ENCODE measurements at places on chromosomes 3 and 15. TPM values are rescaled to one million over a fixed set of nuclear protein-coding genes. Genes with fewer than 3 reads are reported as not detected.

TOP2B gene
- total RNA-seq: 52.9 TPM

CERS3 gene
- not detected for total RNA-seq

C3orf49 gene
- total RNA-seq: not detected

DNA sequence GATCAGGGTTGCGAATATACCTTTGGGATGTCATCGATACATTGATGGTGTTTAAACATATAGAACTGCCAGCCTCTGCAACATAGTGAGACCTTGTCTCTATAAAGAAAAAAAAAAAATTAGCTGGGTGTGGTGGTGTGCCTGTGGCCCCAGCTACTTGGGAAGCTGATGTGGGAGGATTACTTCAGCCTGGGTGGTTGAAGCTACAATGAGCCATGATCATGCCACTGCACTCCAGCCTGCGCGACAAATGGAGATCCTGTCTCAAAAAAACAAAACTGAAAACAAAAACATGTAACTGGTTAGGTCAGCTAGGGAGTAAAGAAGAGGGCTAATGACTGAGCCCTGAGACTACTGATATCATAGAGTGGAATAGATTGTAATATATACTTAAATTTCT is 30.7 kb upstream of the MGA start:
- no peaks in the 10 kb centered on the region for H3K4me1 ChIP-seq
- no peaks in the 10 kb centered on the region for H3K36me3 ChIP-seq
- no peaks in the 10 kb centered on the region for H3K27me3 ChIP-seq
- H3K4me3 ChIP-seq: no peak overlapping the region
- no peak for DNase-seq
- no peak overlapping the region for H3K27ac ChIP-seq

GRCh38 chr3:140270329-140270728 is 335.3 kb downstream of the CLSTN2 start:
- no peak for DNase-seq
- H3K27ac ChIP-seq: no peak overlapping the region
- H3K4me3 ChIP-seq: no peak overlapping the region

DNA sequence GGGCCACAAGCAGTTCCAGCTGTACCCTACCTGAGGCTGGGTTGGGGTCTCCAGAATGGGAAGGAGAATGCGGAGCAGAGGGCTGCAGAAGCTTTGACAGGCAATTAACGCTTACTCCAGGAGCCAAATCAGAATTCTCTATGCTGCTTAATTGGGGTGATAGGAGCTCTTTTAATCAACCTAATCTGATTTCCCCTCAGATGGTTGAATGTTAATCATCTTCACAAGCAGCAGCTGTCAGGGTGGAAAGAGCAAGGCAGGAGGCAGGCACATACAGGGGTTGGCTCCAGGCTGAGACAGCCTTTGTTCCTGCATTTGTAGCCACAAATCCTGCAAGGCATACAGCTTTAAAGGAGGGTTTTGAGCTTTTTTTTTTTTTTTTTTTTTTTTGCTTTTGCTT is 2.6 kb downstream of the CILP start:
- DNase-seq: no peak
- no peaks in the 10 kb centered on the region for H3K27me3 ChIP-seq
- no peak overlapping the region for H3K4me3 ChIP-seq
- H3K4me1 ChIP-seq: no peaks in the 10 kb centered on the region

- H3K27ac ChIP-seq: no peak overlapping the region
- no peak overlapping the region for H3K4me3 ChIP-seq
- no peaks in the 10 kb centered on the region for H3K36me3 ChIP-seq
- H3K4me1 ChIP-seq: peaks cover 19% of the 10 kb centered on the region
- no peaks in the 10 kb centered on the region for H3K27me3 ChIP-seq
- DNase-seq: no peak
These were observed 3.2 kb upstream of the DHX30 start for GRCh38 chr3:47799733-47800132.

DNA sequence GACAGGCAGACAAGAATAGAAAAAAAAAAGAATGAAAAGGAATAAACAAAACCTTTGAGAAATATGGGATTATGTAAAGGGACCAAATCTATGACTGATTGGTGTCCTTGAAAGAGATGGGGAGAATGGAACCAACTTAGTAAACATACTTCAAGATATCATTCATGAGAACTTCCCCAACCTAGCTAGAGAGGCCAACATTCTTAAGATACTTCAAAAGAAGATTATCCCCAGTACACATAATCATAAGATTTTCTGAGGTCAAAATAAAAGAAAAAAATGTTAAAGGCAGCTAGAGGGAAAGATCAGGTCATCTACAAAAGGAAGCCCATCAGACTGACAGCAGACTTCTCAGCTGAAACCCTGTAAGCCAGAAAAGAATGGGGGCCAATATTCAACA is 91.4 kb upstream of the PSMD6 start:
- no peaks in the 10 kb centered on the region for H3K36me3 ChIP-seq
- no peaks in the 10 kb centered on the region for H3K27me3 ChIP-seq
- H3K4me3 ChIP-seq: no peak overlapping the region
- H3K4me1 ChIP-seq: no peaks in the 10 kb centered on the region
- DNase-seq: no peak
- no peak overlapping the region for H3K27ac ChIP-seq

GRCh38 chr3:29764603-29765254 is 483.9 kb downstream of the RBMS3 start:
- H3K27ac ChIP-seq: no peak overlapping the region
- no peak for DNase-seq
- H3K4me3 ChIP-seq: no peak overlapping the region
- H3K4me1 ChIP-seq: no peaks in the 10 kb centered on the region
- no peaks in the 10 kb centered on the region for H3K27me3 ChIP-seq

- no peak for DNase-seq
- no peak overlapping the region for H3K27ac ChIP-seq
- H3K4me1 ChIP-seq: no peaks in the 10 kb centered on the region
- no peaks in the 10 kb centered on the region for H3K27me3 ChIP-seq
These were observed 116.9 kb downstream of the EPHA6 start for GRCh38 chr3:96931119-96931862.

GRCh38 chr15:77410701-77411618 is 8.9 kb downstream of the PEAK1 start:
- no peaks in the 10 kb centered on the region for H3K27me3 ChIP-seq
- no peak overlapping the region for H3K4me3 ChIP-seq
- H3K36me3 ChIP-seq: no peaks in the 10 kb centered on the region

- H3K4me1 ChIP-seq: no peaks in the 10 kb centered on the region
- H3K4me3 ChIP-seq: no peak overlapping the region
- peak overlapping the region; percentile 14 for H3K27ac ChIP-seq
- H3K36me3 ChIP-seq: no peaks in the 10 kb centered on the region
- no peak for DNase-seq
- H3K27me3 ChIP-seq: no peaks in the 10 kb centered on the region
These were observed 36.3 kb downstream of the PRICKLE2 start for GRCh38 chr3:64188810-64189560.

DNA sequence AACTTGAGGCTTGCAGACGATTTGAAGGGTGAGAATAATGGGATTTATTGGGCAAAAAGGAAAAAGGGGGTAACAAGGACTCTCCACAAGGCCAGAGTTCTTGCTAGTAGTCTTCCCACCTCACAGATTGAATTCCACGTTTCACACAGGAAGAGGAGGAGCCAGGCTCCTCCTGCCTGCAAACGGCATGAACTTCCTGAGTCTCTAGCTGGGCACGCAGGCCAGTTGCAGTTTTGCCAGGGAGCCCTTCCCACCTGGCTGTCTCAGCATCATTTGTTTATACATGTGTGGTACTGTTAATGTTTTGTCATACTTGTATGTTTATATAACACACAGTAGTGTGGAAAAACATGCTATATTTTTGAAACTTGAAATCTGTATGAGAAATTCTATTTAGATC is 155.0 kb downstream of the NLGN1 start:
- no peak overlapping the region for H3K4me3 ChIP-seq
- H3K4me1 ChIP-seq: no peaks in the 10 kb centered on the region
- H3K27me3 ChIP-seq: no peaks in the 10 kb centered on the region
- no peak overlapping the region for H3K27ac ChIP-seq
